ENCODE measurements at places on chromosomes 5 and 9.

DNA sequence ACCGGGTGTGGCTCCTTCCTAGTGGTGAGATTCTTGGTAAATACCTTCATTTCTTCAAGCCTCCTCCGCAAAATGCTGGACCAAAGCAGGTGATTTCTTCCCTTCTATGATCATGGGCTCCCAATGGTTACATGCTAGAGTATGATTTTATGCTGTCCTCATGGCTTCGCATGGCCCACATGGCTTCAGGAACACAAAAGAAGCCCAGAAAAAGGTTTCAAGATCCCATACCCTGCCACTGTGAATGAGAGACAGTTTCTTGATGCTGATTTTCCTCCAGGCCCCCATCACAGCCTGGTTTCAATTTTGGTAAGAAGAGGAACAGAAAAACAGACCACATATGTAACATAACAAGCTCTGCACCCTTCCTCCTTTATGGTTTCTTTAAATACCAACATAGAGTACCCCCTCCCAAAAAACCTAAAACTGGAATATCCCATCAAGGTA lies 2.4 kb upstream of the RXFP3 start:
- no peak for DNase-seq

- no peak for DNase-seq
Observed at GRCh38 chr5:6721442-6721841, 8.2 kb downstream of the TENT4A start.

GRCh38 chr9:125772740-125773139 lies 25.6 kb downstream of the PBX3 start:
- no peak for DNase-seq

GRCh38 chr9:21919377-21920362 lies 74.5 kb downstream of the CDKN2A start:
- DNase-seq: no peak

GRCh38 chr5:132218321-132218720 lies 9.3 kb downstream of the P4HA2 start:
- DNase-seq: no peak

- DNase-seq: no peak
Observed at GRCh38 chr5:172377438-172377837, 76.9 kb downstream of the SH3PXD2B start.

GRCh38 chr5:147055850-147056566 lies 177.5 kb upstream of the PPP2R2B start:
- DNase-seq: no peak

- DNase-seq: no peak
Observed at GRCh38 chr5:150758203-150758530, 650 bp downstream of the DCTN4 start.

Measured in stimulated activated CD4-positive, alpha-beta T cell treated with anti-CD3 and anti-CD28 coated beads, Interleukin-15, amount 100 ng/mL, for 1 hour (primary cell).